Hepatocyte (in vitro differentiated cells): ENCODE measurements at places on chromosomes 7 and 10.

DNA sequence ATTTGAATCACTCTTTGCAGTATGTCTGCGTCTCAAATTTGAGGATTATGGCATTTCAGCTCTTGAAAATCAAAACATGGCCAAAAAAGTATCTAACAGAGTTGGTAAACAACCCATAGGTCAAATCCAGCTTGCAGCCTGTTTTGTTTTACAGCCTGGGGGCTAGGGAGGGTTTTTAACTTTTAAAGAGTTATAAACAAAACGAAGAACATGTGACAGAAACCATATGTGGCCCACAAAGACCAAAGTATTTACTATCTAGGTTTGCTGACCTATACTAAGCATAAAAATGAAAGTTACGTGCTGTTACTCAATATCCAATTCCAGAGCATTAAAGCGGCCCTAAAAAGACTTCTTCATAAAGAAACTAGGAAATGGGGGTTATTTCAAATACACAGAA, 55.5 kb upstream of the STARD3NL start:
- peaks cover under 1% of the 10 kb centered on the region for H3K27me3 ChIP-seq
- H3K36me3 ChIP-seq: no peaks in the 10 kb centered on the region
- DNase-seq: no peak
- no peak overlapping the region for H3K4me3 ChIP-seq
- no peak overlapping the region for H3K27ac ChIP-seq

DNA sequence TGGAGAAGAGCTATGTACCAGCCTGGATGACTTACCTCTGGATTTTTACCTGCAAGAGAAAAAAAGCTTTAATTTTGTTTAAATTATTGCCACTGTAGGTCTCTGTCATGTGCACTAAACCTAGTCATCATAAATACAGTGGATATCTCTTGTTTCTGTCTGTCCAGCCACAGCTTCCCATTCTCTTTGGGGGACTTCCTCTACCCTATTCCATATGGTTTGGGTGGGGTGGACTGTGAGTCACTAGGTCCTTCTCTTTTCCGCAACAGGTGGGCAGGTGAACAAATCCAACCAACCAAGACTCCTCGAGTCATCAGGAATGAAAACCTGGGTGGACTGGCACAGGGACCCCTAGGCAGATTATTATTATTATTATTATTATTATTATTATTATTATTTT, 87.3 kb upstream of the CYTH3 start:
- H3K27ac ChIP-seq: no peak overlapping the region
- no peaks in the 10 kb centered on the region for H3K4me1 ChIP-seq
- no peak for DNase-seq
- no peak overlapping the region for H3K4me3 ChIP-seq

DNA sequence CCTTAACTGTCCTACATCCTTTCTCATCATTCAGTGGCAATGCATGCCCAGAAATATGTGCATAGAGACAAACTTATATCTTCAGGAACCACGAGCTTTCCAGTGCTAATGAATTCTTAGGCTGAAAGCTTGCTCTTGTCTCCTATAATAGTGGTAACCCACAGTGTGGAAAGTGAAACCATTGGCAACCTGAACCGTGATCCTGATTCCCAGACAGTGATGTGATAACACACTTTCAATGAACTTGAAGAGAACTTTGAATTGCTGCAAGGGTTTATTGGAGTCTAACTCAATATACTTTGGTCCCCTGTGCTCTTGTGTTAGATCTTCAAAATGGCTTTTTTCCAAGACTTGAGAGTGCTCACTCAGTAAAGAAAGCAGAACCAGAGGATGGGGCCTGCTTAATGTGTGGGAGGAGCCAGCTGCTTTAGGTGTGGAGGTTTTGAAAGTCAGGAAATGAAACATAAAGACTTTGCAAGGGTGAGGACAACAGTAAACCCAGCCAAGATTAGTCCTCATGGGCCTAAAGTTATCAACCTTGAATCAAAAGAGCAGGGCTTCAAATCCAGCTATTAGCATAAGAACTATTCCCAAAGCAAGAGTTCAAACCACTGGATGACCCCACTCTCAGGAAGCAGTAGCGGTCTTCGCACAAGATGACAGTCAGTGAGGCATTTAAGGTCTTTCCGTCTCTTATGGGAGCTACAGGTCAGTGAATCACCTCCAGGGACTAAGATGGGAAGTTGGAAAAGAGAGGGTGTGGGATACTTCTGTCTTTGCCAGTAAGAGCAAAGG, 332.4 kb upstream of the NRP1 start:
- DNase-seq: no peak
- H3K27me3 ChIP-seq: no peaks in the 10 kb centered on the region
- H3K4me1 ChIP-seq: no peaks in the 10 kb centered on the region
- H3K4me3 ChIP-seq: no peak overlapping the region

DNA sequence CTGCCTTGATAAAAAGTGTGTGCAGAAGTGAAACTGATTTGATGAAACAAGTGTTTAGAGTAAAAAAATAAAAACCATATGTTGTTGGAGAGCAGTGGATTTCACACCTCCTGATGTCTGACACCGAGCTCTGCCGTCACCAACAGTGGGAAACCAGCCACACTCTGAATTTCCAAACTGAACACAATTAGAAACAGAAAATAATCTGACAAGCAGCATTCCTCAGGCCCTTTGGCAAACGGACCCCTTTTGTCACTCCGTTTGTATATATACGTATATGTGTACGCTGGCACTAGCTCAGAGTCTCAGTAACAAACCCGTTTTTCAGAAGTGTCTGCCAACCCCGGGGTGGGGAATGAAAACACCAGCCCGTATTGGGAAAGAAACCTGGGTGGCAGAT, 32.4 kb downstream of the TACC2 start:
- no peaks in the 10 kb centered on the region for H3K36me3 ChIP-seq
- peaks cover 23% of the 10 kb centered on the region for H3K4me1 ChIP-seq
- H3K27ac ChIP-seq: peak overlapping the region; percentile 97
- DNase-seq: peak; percentile 61

DNA sequence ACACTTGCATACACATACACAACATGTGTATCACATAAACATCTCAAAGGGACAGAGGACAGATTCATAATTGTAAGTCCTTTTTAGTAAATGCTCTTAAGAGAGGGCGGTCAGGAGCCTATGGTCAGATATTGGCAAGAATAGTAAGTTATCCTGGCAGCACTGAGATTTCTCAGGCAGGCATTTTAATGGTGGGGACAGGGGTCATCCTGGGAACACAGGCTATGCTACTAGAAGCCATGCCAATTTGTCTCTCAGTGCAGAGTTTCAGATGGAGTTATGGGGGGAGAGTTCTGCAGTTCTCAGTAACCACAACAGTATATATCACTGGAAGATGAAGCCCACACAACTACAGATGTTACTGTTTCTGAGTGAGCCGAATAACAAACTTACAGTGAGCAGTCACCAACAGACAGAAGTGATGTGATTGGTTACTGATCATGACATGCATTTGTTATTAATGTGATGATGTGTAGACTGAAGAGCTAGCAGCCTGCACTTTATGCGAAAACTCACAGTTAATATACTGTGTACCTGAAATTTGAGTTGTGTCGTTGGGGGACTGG, 16.4 kb downstream of the ZNF487 start:
- no peak overlapping the region for H3K4me3 ChIP-seq
- H3K4me1 ChIP-seq: peaks cover 7% of the 10 kb centered on the region
- no peaks in the 10 kb centered on the region for H3K36me3 ChIP-seq
- DNase-seq: no peak
- no peaks in the 10 kb centered on the region for H3K27me3 ChIP-seq

- no peaks in the 10 kb centered on the region for H3K4me1 ChIP-seq
- no peak overlapping the region for H3K4me3 ChIP-seq
- H3K27me3 ChIP-seq: peaks cover 9% of the 10 kb centered on the region
Observed at GRCh38 chr10:48796713-48797245, 112.1 kb downstream of the WDFY4 start.

GRCh38 chr10:3166496-3167290, 5.9 kb downstream of the PITRM1 start:
- no peak overlapping the region for H3K27ac ChIP-seq
- no peak overlapping the region for H3K4me3 ChIP-seq
- H3K36me3 ChIP-seq: no peaks in the 10 kb centered on the region

DNA sequence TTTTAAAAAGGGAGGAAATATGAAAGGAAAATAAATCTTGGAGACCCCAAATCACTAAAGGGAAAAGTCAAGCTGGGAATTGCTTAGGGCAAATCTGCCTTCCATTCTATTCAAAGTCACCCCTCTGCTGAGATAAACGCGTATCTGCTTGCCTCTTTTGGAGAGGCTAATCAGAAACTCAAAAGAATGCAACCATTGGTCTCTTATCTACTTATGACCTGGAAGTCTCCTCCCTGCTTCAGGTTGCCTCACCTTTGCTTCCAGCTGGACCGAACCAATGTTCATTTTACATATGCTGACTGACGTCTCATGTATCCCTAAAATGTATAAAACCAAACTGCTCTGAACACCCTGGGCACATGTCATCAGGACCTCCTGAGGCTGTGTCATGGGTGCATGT, 14.7 kb downstream of the ATAD1 start:
- H3K27me3 ChIP-seq: no peaks in the 10 kb centered on the region
- DNase-seq: no peak
- H3K27ac ChIP-seq: no peak overlapping the region
- no peak overlapping the region for H3K4me3 ChIP-seq
- H3K36me3 ChIP-seq: no peaks in the 10 kb centered on the region
- H3K4me1 ChIP-seq: no peaks in the 10 kb centered on the region

DNA sequence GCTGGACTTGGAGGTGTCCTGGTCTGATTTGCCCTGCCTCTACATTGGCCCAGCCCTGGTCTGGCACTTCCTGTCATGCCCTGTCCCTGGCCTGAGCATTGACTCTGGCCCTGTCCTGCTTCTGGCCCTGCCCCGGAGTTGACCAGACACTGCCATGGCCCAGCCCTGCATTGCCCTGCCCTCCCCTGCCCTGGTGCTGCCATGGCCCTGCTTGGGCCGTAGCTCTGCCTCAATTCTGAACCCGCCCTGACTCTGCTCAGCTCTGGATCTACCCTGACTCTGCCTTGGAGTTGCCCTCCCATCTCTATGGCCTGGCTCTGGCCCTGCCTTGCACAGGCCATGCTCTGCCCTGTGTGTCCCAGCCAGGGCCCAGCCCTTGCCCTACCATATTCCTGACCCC, 647.1 kb downstream of the ZNF37A start:
- H3K27me3 ChIP-seq: no peaks in the 10 kb centered on the region
- DNase-seq: no peak
- H3K36me3 ChIP-seq: no peaks in the 10 kb centered on the region
- H3K27ac ChIP-seq: no peak overlapping the region

DNA sequence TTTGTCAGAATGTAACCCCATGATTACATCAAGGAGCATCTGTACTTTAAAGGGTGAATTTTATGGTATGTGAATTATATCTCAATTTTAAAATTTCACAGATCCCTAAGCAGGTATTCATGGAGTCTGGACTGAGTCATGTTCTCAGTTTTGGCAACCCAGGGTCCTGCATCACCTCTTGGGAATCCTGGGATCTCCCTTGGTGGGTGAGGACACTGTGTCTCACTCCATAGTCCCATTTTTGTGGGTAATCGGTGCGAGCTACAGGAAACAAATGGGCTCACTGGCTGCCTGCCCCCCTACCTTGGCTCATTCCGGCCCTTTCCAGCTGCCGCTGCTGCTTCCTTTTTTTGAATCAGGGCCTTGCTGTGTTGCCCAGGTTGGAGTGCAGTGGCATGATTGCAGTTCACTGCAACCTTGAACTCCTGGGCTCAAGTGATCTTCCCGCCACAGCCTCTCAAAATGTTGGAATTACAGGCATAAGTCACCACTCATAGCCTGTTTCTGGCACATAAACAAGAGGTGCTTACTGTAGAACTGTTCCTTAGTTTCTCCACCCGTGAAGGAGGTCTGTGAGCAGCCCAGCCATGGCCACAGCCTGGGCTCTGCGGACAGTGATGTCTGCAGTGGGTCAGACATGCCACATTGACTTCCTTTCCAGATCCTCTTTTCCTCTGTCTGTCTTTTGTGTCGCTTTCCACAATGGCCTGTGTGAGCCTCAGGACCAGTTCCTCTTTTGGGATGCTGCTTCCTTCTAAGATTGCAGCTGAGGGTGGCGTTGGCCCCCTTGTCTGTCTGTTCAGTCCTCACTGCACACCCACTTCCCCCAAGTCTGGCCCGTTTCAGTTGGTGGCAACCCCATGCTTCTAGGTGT, 14.5 kb downstream of the PALD1 start:
- H3K27ac ChIP-seq: no peak overlapping the region
- no peak overlapping the region for H3K4me3 ChIP-seq
- DNase-seq: no peak

DNA sequence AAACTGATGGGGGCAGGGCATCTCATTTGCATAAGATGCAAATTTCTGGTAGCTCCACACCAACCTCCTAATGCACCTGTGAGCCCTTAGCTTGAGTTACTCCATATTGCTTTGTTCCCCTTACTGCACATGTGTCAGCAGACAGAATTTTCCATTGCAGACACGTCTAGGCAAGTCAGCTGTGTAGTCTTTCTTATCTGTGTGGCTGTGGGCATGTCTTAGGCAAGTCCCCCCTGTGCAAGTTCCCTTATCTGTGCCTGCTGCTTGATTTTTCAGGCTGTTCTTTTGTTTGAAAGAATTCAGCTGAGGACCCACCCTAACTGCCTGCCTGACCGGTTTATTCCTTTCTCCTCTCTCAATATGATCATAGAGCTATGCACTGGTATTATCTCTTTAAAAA, 28.5 kb upstream of the TRIM24 start:
- no peaks in the 10 kb centered on the region for H3K27me3 ChIP-seq
- H3K36me3 ChIP-seq: no peaks in the 10 kb centered on the region
- no peaks in the 10 kb centered on the region for H3K4me1 ChIP-seq

DNA sequence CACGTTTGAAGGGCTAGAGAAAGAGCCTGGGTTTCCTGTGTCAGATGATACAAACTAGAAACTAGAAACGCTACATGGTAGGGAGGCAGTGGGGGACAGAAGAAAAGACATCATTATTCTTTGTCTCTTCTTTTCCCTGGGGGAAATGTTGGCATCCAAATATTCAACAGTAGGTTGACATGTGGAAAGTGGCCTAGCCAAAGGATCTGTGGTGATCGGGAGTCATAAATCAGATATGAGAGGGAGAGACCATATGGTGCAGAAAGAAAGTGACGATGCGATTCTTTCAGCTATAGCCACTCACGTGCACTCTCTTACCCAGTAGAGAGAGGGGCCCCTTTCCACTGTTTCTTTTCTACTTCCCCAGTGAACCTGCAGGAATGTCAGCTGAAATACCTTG, 964.7 kb downstream of the LRMDA start:
- no peaks in the 10 kb centered on the region for H3K36me3 ChIP-seq
- H3K4me3 ChIP-seq: no peak overlapping the region
- H3K27ac ChIP-seq: no peak overlapping the region
- no peaks in the 10 kb centered on the region for H3K4me1 ChIP-seq

GRCh38 chr10:61900829-61901792, at the start of gene ARID5B:
Gene ARID5B (plus strand): TSS chr10:61901699. CDS start chr10:61901710, 11 bp downstream.
- peak; percentile 67 for DNase-seq
- no peaks in the 10 kb centered on the region for H3K36me3 ChIP-seq
- peak within 1 kb of the TSS; percentile 70 for H3K4me3 ChIP-seq
- no peaks in the 10 kb centered on the region for H3K27me3 ChIP-seq

DNA sequence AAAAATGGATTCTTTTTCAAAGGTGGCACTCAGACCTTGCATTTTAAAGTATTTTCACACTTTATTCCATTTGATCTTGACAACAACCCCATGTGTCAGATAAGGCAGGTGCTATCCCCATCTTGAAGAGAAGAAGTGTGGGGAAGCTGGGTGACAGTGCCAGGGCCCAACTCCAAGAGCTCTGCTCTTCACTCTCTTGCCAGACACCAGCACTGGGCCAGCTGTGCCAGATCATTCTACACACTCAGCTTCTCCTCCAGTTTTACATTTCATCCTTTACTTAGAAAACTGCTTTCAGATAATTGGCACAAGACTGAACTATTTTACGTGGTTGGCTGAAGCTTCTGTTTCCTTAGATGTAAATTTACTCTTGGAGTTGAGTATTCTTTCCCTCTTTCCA, 64.4 kb downstream of the ENO4 start:
- DNase-seq: no peak
- no peak overlapping the region for H3K4me3 ChIP-seq
- no peaks in the 10 kb centered on the region for H3K4me1 ChIP-seq
- no peak overlapping the region for H3K27ac ChIP-seq
- no peaks in the 10 kb centered on the region for H3K27me3 ChIP-seq
